ENCODE measurements at places on chromosomes 7 and 10.

DNA sequence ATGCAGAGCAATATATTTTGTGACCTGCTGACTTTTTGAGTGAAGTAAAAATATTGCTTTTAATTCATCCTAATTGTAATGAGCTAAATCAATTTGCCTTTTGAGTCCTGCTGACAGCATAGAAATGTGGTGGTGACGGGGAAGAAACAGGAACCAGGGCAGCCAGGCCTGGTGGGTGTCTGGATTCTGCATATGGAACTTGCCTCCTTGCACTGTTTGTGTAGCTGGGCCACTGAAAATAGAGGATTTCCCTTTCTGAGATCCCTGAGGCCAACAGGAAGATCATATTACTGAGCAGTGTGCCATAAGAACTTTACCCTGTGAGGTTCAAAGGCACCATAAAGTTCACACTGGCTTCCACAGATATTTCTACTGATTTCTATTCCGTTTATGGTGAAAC, 488.4 kb upstream of the AKR1E2 start:
- DNase-seq, result no peak

DNA sequence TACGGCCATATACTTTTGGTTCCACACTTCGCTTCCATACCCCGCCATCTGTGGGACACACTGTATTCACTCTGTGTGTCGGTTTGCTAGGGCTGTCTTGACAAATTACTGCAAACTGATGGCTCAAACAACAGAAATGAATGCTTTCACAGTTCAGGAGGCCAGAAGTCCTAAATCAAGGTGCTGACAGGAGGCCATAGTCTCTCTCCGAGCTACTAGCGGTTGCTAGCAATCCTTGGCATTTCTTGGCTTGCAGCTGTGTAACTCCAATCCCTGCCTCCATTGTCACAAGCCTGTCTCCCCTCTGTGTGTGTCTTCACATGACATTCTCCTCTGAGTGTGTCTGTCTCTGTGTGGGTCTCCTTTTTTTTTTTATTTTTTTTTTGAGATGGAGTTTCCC, 28.9 kb upstream of the BMPR1A start:
- DNase-seq, result no peak

DNA sequence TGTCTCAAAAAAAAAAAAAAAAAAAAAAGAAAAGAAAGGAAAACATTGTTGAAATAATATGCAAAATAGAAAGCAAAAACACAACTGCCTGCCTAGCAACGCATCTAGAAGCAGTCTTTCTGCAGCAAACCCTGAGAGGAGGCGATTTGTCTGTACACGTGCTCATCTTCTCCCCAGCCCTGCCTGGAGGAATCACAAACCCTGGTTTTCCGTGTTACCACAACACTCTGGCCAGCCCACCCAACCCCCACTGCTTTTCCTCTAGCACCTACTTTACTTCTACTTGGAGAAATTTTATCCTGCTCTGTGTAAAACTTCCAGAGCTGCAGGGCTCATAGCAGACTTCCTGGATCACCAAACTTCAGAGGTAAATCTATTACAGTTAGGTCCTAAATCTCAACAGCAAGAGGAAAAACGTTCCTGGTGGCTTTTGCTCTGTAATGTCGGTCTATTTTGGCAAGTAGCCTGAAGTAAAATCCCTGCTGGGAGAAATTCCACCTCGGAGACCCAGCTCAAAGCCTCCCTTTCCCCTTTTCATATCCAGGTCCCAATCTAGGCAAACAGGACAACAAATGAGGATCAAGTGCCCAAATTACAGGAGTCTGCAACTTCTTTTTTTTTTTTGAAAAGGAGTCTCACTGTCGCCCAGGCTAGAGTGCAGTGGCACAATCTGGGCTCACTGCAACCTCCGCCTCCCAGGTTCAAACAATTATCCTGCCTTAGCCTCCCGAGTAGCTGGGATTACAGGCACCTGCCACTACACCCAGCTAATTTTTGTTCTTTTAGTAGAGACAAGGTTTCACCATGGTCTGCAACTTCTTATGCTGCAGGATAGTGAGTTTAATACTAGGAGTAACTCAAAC, 91.6 kb downstream of the DNMBP start:
- DNase-seq, result no peak

GRCh38 chr10:123746942-123747341, 80.8 kb downstream of the GPR26 start:
- no peak for DNase-seq

- DNase-seq, result no peak
These were observed 58.8 kb upstream of the AKR1E2 start for GRCh38 chr10:4767033-4767814.

DNA sequence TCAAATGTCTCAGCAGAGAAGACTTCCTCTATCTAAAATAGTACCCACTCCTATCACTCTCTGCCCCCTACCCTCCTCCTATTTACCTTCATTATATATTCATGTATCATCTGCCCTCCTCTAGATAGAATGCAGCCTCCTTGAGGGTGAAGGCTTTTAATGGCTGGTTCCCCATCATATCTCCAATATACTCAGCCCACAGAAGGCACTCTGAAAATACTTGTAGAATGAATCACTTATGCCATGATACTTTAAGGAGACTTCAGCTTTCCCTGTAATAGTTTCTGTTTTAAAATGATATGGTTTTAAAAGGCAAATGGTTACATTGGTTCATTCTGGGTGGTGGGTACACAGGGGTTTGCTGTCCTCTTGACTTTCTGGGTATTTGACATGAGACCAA, 25.3 kb downstream of the GFRA1 start:
- no peak for DNase-seq

Measured in T-helper 1 cell (primary cell).